ENCODE measurements at places on chromosomes 7 and 10. TPM values are rescaled to one million over a fixed set of nuclear protein-coding genes. Genes with fewer than 3 reads are reported as not detected.

DNA sequence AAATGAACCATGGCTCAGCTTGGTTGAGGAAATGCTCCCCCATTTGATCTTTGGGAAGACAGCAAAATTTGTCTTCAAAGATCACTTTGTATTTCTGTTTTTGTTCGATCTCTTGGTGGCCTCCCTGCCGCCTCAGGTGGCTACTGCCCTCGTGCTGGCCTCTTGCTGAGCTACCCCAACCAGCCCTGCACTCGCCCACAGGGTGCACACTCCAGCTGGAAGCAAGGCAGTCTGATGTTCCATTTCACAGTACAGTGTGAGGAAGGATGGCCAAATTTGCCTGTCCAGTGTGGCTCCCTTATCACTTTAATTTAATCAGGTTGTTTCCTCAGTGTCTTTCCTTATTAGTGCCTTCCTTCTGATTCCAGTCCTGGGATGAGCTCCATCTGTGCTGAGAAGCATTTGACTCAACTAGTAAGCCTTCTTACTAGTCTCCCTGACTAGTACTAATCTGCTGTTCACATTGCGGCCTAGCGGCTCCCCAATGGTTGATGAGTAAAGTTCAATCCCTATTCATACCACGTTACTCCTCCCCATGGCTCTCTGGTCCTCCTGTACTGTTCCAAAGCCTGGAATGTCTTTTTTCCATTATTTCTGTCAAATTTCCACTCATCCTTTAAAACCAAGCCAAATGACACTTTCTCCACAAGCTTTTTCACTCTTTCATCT, 8.2 kb downstream of the MYOF start:
- H3K36me3 ChIP-seq, result peaks cover 29% of the 10 kb centered on the region
- no peak overlapping the region for H3K4me3 ChIP-seq
- DNase-seq, result no peak
- peak overlapping the region; percentile 98 for H3K27ac ChIP-seq
- H3K27me3 ChIP-seq, result no peaks in the 10 kb centered on the region

DNA sequence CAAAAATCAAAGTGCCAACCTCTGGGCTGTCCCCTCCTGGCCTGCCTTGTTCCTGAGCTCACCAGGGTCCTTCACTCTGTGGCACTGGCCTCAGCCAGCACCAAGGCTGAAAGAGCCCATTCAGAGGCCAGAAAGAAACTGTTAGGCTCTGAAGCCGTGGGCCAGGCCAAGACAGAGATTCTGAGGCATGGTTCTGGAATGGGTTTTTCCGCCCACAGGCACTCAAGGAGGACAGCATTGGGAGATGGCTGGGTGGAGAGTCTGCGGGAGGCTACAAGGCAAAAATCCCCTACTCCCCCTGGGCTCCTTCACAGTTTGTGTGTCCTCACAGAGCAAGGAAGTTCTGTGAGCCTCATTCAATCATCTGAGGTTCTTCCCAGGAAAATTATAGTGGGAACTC, 31.7 kb downstream of the GRIFIN start:
- H3K27me3 ChIP-seq, result no peaks in the 10 kb centered on the region
- H3K4me1 ChIP-seq, result no peaks in the 10 kb centered on the region
- H3K27ac ChIP-seq, result no peak overlapping the region
- H3K36me3 ChIP-seq, result no peaks in the 10 kb centered on the region
- no peak overlapping the region for H3K4me3 ChIP-seq

DNA sequence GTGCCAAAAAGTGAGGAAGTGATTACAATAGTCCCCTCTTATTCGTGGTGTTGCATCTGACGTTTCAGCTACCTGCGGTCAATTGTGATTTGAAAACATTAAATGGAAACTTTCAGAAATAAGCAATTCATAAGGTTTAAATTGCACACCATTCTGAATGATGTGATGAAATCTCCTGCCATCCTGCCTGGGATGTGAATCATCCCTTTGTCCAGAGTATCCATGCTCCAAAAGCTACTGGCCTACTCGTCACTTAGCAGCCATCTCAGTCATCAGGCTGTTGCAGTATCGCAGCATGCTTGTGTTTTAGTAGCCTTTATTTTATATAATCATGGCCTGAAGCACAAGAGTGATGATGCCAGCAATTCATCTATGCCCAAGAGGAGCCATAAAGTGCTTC, 97.7 kb upstream of the CDCA7L start:
- no peaks in the 10 kb centered on the region for H3K36me3 ChIP-seq
- H3K4me1 ChIP-seq, result no peaks in the 10 kb centered on the region
- no peak for DNase-seq
- no peaks in the 10 kb centered on the region for H3K27me3 ChIP-seq
- H3K27ac ChIP-seq, result no peak overlapping the region
- H3K4me3 ChIP-seq, result no peak overlapping the region

DNA sequence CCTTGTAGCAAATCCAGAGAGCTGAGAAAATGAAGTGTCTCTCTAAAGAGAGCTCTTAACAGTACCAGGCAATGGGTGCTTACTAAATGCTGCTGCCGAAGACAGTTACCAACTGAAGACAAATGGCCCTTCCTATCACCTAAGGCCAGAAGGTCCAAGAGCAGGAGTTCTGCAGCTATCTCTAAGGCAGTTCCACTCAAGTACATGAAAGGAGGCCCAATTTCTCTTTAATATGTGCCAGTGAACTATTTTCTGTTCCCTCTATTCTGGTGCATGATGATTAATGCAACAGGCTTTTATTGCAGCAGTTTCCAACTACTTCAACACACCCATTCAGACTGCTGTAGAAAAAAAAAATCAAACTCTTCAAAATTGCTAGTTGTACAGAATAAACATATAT, 122.5 kb downstream of the SLC25A13 start:
- H3K4me1 ChIP-seq, result no peaks in the 10 kb centered on the region
- no peak overlapping the region for H3K4me3 ChIP-seq
- no peaks in the 10 kb centered on the region for H3K27me3 ChIP-seq
- H3K27ac ChIP-seq, result no peak overlapping the region

GRCh38 chr10:111455776-111456426, 379.1 kb downstream of the ADRA2A start:
- no peak overlapping the region for H3K27ac ChIP-seq
- DNase-seq, result no peak
- H3K36me3 ChIP-seq, result no peaks in the 10 kb centered on the region
- peaks cover 4% of the 10 kb centered on the region for H3K27me3 ChIP-seq

DNA sequence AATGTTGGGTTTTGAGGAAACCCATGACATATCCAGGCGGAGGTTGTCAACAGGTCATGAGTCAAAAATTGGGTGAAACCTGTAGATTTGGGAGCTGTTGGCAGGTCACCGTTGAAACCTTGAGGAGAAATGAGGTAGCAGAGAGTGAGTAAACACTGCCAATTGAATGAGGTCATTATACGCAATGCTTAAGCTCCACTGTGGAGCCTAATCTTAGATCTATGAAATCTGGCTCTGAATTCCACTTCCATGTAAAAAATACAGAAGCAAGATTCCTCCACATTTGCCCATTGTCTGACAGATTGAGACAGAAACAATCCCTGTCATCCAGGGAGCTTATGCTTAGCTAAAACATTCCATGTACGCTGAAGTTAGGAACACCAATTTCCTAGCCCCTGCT, 76.0 kb upstream of the IL6 start:
- no peak for DNase-seq
- H3K27me3 ChIP-seq, result no peaks in the 10 kb centered on the region
- H3K4me1 ChIP-seq, result peaks cover 11% of the 10 kb centered on the region
- H3K27ac ChIP-seq, result no peak overlapping the region
- H3K36me3 ChIP-seq, result no peaks in the 10 kb centered on the region
- no peak overlapping the region for H3K4me3 ChIP-seq

GRCh38 chr7:3277604-3278572, 23.2 kb upstream of the SDK1 start:
- no peaks in the 10 kb centered on the region for H3K4me1 ChIP-seq
- DNase-seq, result no peak
- no peaks in the 10 kb centered on the region for H3K27me3 ChIP-seq
- H3K27ac ChIP-seq, result no peak overlapping the region
- no peaks in the 10 kb centered on the region for H3K36me3 ChIP-seq

GRCh38 chr7:78427209-78427608, 628.6 kb downstream of the PHTF2 start:
- H3K27ac ChIP-seq, result no peak overlapping the region
- no peak for DNase-seq
- H3K4me3 ChIP-seq, result no peak overlapping the region
- H3K27me3 ChIP-seq, result peaks cover 10% of the 10 kb centered on the region
- H3K4me1 ChIP-seq, result no peaks in the 10 kb centered on the region

- peaks cover under 1% of the 10 kb centered on the region for H3K36me3 ChIP-seq
- no peak for DNase-seq
- no peaks in the 10 kb centered on the region for H3K4me1 ChIP-seq
- H3K4me3 ChIP-seq, result no peak overlapping the region
- H3K27me3 ChIP-seq, result no peaks in the 10 kb centered on the region
These were observed 66.9 kb downstream of the MLLT10 start for GRCh38 chr10:21600804-21601433.

DNA sequence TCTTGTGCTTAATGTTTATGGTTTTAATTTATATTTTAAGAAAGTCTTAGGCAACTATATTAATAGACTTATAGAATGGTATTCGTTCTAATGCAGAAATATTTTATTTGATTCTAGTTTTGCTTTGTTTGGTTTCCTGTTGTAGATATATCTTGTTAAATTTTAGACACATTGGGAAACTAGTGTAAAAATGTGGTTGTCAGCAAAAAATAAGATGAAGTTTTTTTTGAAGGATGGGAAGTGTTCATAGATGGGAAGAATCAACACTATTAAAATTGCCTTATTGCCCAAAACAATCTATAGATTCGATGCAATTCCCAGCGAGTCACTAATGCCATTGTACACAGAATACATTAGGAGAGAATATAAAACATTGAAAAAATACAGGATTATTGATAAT, 278.9 kb downstream of the ZWINT start:
- H3K4me3 ChIP-seq, result no peak overlapping the region
- no peak overlapping the region for H3K27ac ChIP-seq
- DNase-seq, result no peak
- H3K36me3 ChIP-seq, result no peaks in the 10 kb centered on the region

- peaks cover 3% of the 10 kb centered on the region for H3K27me3 ChIP-seq
- H3K4me1 ChIP-seq, result no peaks in the 10 kb centered on the region
- H3K4me3 ChIP-seq, result no peak overlapping the region
- no peak overlapping the region for H3K27ac ChIP-seq
- H3K36me3 ChIP-seq, result no peaks in the 10 kb centered on the region
These were observed 161.9 kb downstream of the SH2D4B start for GRCh38 chr10:80699602-80700039.

GRCh38 chr10:15211464-15211979, 43.0 kb upstream of the NMT2 start:
- H3K4me1 ChIP-seq, result peaks cover 48% of the 10 kb centered on the region
- H3K27ac ChIP-seq, result peak overlapping the region; percentile 53
- H3K4me3 ChIP-seq, result peak overlapping the region; percentile 15
- no peaks in the 10 kb centered on the region for H3K27me3 ChIP-seq
- peak; percentile 60 for DNase-seq

DNA sequence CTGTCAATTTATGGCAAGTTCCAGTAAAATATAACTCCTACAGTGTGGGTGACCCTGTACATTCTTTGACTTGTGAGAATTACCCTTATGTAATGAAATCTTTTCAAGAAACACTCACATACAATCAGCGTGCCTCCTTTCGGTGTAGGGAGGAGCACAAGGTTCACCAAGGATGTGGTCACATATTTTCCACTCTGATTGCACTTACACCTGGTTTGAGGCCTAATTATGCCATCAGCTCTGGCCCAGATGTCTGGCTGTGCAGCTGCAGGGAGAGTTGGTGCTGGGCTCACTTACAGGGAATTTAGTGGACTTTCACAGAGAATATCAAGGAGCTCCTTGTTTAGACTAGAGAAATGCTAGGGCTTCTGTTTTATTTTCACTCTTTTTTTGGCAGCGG, 146.0 kb upstream of the STEAP4 start:
- H3K36me3 ChIP-seq, result no peaks in the 10 kb centered on the region
- no peaks in the 10 kb centered on the region for H3K27me3 ChIP-seq
- no peak for DNase-seq
- no peak overlapping the region for H3K4me3 ChIP-seq
- H3K27ac ChIP-seq, result no peak overlapping the region
- H3K4me1 ChIP-seq, result peaks cover 11% of the 10 kb centered on the region

DNA sequence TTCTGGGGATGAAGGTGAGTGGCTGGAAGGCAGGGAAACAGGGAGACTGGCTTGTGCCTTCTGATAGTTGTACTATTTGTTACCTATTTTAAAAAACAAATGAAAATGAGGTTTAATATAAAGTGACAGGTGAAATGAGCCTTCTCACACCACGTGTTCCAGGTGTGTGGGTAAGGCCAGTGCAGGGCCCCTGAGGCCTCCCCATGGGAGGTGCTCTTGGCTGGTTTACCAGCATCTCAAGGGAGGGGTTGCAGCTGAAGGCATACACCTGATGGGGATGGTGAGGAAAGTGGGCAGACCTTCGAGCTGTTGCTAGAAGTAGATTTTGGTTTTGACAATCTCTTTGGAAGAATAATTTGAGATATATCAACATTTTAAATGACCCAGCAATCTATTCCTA, 103.6 kb downstream of the ARHGAP22 start:
- H3K4me1 ChIP-seq, result peaks cover 3% of the 10 kb centered on the region
- H3K4me3 ChIP-seq, result no peak overlapping the region
- H3K27me3 ChIP-seq, result no peaks in the 10 kb centered on the region
- no peak for DNase-seq
- H3K27ac ChIP-seq, result no peak overlapping the region
- no peaks in the 10 kb centered on the region for H3K36me3 ChIP-seq

DNA sequence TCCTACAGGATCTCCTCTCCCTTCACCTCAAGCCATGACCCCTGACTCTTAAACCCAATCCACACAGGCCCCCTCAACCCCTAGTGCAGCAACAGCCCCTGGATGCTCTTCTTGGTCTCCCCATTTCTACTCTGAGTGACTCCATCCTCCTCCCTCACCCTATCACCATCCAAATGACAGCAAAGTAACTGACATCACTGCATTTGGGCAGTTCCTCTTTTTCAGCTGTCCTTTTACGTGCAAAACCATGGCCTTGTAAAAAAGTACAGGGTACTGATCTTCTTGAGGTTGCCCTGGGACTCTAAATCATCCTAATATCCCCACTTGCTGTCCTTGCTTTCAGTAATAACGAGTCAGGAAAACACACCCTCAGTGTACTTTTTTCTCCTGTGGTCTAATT, 454.9 kb downstream of the ADRA2A start:
- H3K4me1 ChIP-seq, result no peaks in the 10 kb centered on the region
- no peak overlapping the region for H3K4me3 ChIP-seq
- no peak for DNase-seq
- H3K27me3 ChIP-seq, result peaks cover 7% of the 10 kb centered on the region
- H3K36me3 ChIP-seq, result no peaks in the 10 kb centered on the region

- H3K27me3 ChIP-seq, result no peaks in the 10 kb centered on the region
- no peaks in the 10 kb centered on the region for H3K36me3 ChIP-seq
- H3K4me3 ChIP-seq, result no peak overlapping the region
- peaks cover 11% of the 10 kb centered on the region for H3K4me1 ChIP-seq
These were observed 59.6 kb upstream of the AKR1E2 start for GRCh38 chr10:4766454-4766853.

GRCh38 chr7:70585071-70585470, 546.9 kb upstream of the GALNT17 start:
- H3K27me3 ChIP-seq, result no peaks in the 10 kb centered on the region
- no peak overlapping the region for H3K27ac ChIP-seq
- no peak overlapping the region for H3K4me3 ChIP-seq
- no peaks in the 10 kb centered on the region for H3K4me1 ChIP-seq
- H3K36me3 ChIP-seq, result no peaks in the 10 kb centered on the region

GRCh38 chr10:59601985-59602384, 107.7 kb downstream of the SLC16A9 start:
- no peak overlapping the region for H3K4me3 ChIP-seq
- H3K27ac ChIP-seq, result no peak overlapping the region
- H3K36me3 ChIP-seq, result no peaks in the 10 kb centered on the region
- DNase-seq, result no peak
- no peaks in the 10 kb centered on the region for H3K4me1 ChIP-seq

The MLLT10 gene
- total RNA-seq, result 45.2 TPM

The IL2RA gene
- total RNA-seq, result 0.59 TPM

The SLC16A9 gene
- 5.9 TPM for total RNA-seq

The PWWP2B gene
- total RNA-seq, result 13.9 TPM

The KAZALD1 gene
- 16.0 TPM for total RNA-seq

The CFAP70 gene
- 2.9 TPM for total RNA-seq

The CPA4 gene
- total RNA-seq, result 38.7 TPM

The MAGI2 gene
- total RNA-seq, result 0.22 TPM
